ENCODE measurements at places on chromosomes 4 and X.

DNA sequence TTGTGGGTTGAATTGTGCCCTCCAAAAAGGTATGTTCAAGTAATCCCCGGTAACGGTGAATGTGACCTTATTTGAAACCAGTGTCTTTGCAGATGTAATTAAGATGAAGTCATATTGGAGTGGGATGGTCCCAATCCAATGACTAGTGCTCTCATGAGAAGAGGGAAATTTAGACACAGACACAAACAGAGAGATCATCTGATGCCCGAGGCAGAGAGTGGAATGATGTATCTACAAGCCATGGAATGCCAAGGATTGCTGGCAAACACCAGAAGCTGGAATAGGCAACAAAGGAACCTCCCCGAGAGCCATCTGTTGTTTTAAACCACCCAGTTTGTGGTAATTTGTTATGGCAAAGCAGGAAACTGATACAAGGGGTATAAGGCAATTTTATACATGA, 35.1 kb downstream of the RPS6KA3 start:
- no peak for DNase-seq

- DNase-seq, result no peak
These were observed 32.1 kb upstream of the CPLX1 start for GRCh38 chr4:858041-858481.

DNA sequence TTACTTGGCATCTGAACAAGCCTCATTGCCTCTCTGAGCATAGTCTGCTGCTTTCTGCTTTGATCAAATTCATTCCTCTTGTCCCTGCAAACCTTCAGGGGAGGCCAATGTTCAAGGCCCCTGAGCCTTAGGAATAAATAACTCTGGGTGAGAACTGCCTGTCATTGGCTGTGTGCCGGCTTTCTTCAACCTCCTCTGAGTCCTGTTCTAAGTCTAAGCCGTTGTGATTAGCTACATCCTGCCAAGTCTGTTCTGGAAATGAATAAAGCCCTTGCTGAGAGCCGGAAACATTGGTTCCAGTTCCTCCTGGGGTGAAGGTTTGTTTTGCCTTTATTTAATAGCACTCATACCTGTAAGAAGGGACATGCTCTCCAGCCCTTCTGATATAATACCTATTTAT, 13.8 kb downstream of the RNF4 start:
- peak; percentile 12 for DNase-seq

DNA sequence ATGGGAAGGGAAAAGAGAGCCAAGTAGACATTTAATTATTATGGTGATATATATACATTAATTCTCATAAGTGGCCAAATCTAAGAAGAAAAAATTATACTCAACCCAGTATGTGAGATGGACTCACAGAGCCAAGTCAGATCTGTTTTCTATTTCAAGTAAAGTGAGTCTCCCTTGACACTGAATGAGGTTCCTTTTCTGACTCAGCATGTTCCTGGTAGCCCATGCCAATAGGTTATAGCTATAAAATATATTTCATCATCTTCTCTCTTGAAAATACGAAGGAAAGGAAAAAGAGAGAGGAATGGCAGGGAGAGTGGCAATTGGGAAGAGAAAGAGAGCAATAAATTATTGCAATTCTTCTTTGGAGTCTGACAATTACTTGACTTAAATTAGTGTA, 68.8 kb upstream of the GRIA2 start:
- no peak for DNase-seq

DNA sequence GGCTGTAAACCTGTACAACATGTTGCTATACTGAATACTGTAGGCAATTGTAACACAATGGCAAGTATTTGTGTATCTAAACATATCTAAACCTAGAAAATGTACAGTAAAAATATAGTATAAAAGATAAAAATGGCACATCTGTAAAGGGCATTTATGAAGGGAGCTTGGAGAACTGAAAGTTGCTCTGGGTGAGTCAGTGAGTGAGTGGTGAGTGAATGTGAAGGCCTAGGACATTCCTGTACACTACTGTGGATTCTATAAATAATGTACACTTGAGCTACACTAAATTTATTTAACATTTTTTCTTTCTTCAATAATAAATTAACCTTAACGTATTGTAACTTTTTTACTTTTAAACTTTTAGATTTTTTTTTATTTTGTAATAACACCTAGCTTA, 5.0 kb upstream of the SHROOM4 start:
- no peak for DNase-seq

- DNase-seq, result no peak
These were observed 3.6 kb downstream of the IRS4 start for GRCh38 chrX:108732630-108733321.

DNA sequence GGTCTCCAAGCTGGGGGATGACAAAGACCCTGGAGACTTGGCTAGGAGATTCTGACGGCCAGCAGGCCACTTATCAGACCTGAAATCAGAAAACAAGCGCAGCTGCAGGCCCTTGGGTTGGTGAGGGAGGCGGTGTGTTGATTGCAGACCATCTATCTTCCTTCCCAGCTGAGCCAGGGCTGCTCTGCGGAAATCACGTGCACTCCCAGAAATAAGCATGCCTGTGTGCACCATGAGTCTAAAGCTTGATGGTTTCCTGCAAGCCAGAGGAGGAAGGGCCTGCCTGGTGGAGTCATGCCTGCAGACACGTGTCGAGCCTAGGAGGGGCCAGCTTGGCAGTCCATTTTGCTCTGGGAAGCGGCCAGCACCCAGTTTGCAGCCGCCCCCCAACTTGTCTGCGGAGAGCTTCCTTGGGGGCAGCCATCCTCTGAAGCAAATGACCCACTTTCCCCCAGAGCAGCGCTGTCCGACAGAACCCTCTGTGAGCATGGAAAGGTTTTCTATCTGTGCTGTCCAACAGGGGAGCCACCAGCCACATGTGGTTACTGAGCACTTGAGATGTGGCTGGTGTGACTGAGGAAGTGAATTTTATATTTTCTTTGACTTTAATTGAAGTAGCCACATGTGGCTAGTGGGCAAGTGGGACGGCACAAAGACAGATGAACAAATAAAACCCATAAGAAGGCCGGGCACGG, 175.7 kb upstream of the BCOR start:
- peak; percentile 5 for DNase-seq

- no peak for DNase-seq
These were observed 1598.0 kb upstream of the AGA start for GRCh38 chr4:179040259-179040658.

- DNase-seq, result no peak
These were observed 159.0 kb downstream of the DCLK2 start for GRCh38 chr4:150237110-150237872.

- DNase-seq, result no peak
These were observed 181.9 kb upstream of the NDP start for GRCh38 chrX:44155126-44155525.

GRCh38 chr4:53088152-53088551, 226.0 kb downstream of the RASL11B start:
- DNase-seq, result no peak

- no peak for DNase-seq
These were observed 506.1 kb downstream of the RPA4 start for GRCh38 chrX:97389761-97390192.

- no peak for DNase-seq
These were observed 184.0 kb upstream of the ZFP42 start for GRCh38 chr4:187811591-187811990.

DNA sequence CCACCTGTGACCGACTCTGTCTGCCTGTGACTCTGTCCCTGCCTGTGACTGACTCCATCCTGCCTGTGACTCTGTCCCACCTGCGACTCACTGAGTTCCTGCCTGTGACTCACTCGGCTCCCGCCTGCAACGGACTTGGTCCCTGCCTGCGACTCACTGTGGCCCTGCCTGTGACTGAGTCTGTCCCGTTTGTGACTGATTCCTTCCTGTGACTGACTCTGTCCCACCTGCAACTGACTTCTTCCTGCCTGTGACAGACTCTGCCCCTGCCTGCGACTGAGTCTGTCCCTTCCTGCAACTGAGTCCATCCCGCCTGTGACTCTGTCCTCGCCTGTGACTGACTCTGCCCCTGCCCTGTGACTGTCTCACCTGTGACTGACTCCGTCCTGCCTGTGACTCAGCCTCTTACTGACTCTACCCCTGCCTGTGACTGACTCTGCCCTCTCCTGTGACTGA, 9.6 kb upstream of the UVSSA start:
- DNase-seq, result no peak

DNA sequence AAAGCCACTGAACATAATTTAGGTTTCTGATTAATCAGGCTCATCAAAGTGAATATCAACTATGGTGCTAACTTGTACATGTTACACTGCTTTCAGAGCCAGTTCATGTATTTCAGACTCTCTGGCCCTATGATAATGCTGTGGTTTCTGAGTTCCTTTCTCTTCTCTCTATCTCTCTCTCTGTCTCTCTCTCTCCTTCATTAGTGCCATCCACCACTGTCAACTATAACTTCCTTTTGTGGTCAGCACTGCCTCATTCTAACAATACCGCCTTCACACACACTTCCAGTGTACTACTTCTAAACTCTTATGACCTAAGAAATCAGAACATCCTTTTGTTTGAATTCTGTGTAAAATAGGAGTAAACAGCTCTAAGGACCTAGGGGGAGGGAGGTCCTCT, 907.1 kb downstream of the RPA4 start:
- no peak for DNase-seq

GRCh38 chrX:150150076-150150779, 211.9 kb upstream of the EOLA2 start:
- no peak for DNase-seq

DNA sequence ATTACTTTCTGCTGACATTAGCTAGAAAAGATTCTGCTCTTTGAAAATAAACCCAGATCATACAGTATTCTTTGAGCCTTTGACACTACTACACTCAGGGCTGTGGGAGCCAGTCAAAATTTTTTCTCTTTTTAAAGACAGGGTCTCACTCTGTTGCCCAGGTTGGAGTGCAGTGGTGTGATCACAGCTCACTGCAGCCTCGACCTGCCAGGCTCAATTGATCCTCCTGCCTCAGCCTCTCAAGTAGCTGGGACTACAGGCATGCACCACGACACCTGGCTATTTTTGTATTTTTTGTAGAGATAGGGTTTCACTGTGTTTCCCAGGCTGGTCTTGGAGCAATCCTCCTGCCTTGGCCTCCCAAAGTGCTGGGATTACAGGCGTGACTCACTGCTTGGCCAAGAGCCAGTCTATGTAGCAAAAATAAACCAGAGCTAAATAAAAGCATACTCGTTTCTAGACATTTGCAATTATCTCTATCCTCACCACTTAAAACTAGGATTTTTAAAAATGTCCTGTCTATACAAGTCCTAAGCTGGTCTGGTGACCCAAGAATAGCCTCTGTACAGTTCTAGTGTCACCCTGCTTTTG, 43.2 kb downstream of the AKAP4 start:
- DNase-seq, result no peak

- no peak for DNase-seq
These were observed 37.9 kb upstream of the SORCS2 start for GRCh38 chr4:7154351-7154981.

- no peak for DNase-seq
These were observed 208.5 kb downstream of the PPP4R3C start for GRCh38 chrX:27254656-27255055.

- no peak for DNase-seq
These were observed 92.7 kb upstream of the IL15 start for GRCh38 chr4:141543706-141544105.

DNA sequence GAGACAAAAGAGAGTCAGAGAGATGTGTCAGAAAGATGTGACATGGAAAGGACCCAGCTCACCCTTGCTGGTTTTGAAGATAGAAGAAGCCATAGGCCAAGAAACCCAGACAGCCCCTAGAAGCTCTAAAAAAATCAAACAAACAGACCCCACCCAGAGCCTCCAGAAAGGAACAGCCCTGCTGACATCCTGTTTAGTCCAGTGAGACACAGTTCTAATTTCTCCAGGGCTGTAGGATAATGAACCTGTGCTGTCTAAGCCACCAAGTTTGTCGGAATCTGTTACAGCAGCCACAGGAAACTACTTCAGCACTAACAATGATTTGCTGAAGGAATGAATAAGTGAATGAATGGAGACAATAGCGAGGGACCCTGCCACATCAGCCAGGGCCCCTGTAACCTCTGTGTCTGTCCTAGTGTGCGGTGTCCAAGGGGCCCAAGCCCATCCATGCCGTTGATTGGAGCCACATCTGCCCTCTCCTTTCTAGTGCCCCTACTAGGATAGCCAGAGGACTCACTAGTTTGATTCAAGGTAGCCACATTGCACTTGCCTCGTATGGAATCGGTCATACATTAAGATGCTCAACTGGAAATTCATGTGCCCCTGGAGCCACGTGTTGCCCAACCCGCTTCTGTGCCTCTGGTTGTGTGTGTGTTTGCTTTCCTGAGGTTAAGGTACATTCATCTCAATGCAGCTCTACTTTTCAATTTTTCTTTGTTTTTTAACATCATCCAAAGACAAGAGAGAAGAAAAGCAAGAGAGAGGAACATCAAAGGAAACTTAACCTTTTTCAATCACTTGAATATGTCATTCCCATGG, 32.5 kb upstream of the SLC2A9 start:
- no peak for DNase-seq

DNA sequence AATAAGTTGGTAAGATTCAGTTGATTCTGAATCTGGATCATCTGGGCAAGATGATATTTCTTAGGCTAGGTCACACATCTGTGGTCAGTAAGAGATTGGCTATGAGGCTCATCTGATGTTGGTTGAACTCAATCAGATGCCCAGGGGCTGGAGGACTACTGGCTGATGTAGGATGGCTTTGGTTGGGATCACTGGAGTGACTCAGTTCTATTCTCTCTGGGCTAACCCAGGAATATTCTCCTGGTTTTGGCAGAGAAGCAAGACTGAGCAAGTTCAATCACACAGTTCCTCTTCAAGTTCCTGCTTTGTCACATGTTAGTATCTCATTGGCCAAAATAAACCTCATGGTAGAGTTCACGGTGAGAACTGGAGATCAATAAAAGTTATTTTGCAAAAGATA, 902.3 kb upstream of the SLIT2 start:
- no peak for DNase-seq
